MG63 (cell line): ENCODE measurements at places on chromosomes 2 and 18.

DNA sequence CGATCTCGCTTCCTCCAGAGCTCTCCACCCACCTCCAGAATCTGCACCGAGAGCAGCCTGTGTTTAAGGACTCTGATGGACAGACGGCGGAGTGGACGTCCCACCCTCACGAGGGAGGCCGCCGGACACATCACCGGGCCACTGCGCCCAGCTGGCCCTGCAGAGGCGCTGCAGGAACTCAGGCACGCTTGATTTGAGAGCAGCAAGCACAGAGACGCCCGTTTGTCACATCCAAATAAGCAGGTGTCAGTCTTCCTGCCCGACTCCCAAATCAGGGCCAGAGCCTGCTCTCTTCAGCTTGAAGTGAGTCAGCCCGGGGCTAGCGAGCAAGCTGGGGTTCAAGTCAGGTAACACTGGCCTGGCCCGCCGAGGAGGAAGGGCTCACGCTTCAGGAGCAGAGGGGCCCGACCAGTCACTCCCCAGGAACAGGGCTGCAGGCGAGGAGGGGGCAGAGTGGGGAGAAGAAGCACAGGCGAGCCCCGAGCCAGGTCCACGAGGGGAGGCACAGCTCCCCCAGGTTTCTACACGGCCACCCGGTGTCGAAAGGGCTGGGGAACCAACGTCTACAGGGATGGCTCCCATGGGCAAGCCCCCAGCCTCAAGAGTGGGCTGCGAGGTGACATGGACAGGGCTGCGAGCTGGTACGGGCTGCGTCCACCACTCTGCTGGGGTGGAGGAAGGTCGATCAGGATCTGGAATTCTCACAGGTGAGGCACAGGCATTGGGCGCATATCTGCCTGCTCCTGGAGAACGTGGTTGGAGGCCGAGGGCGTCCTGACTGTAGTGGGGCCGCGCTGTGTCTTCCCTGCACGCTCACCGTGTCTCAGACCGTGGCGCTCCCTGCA, 52.5 kb upstream of the CTDP1 start:
- DNase-seq, result no peak

DNA sequence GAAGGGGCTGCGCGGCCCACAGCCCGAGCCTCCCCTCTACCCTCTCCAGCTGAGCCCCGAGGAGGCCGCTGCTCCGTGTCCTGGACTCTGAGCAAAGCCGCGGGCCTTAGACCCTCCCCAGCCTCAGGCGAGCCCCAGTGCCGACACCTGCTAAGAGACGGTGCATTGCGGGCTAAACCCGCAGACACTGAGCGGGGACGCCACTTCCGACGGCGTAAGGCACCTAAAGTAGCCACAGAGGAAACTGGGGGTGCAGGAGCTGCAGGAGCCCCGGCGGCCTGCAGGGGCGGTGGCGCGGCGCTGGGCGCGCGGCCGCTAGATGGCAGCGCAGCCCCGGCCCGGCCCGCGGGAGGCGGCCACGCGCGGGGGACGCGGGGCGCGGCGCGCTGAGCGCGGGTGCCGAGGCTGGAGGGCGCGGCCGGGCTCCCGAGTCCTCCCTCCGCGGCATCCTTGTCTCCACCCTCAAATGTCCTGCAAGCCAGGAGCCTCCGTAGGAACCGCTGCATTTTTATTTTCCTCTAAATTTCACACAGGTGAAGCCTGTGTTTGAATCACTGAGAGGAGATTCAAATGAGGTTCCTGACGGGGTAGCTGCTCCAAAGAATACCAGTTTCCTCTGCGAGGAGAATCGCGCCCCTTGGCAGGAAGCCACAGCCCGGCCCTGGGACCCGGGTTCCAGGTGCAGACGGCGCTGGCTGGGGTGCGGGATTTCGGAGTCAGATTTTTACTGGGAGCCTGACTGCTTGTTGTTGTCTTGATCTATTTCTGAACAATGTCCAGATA, 650.5 kb downstream of the GALR1 start:
- DNase-seq, result peak; percentile 46

- no peak for DNase-seq
Observed at GRCh38 chr2:128291844-128292598, 26.6 kb downstream of the HS6ST1 start.

- DNase-seq, result no peak
Observed at GRCh38 chr2:101753720-101754490, 56.4 kb downstream of the MAP4K4 start.

- DNase-seq, result no peak
Observed at GRCh38 chr18:55343396-55344073, 244.5 kb downstream of the TCF4 start.

GRCh38 chr2:19793132-19793750, 108.5 kb downstream of the TTC32 start:
- DNase-seq, result no peak

GRCh38 chr2:192551760-192552159, 357.0 kb upstream of the TMEFF2 start:
- DNase-seq, result no peak

DNA sequence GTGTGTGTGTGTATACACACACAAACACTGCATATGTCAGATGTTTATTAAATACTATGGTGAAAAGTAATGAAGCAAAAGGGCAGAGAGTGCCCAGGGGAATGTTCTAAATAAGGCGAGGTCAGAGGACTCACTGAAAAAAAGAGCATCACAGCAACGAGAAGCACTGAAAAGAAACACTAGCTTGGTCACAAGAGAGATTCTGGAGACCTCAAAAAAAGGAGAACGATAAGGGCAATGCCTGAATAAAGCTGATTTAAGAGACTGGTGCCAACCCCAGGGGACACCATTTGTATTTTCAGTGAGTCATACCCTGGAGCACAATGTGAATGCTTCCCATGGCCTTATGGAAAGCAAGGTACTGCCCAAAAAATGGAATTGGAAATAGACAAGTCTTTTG, 14.5 kb downstream of the SLC40A1 start:
- DNase-seq, result no peak

DNA sequence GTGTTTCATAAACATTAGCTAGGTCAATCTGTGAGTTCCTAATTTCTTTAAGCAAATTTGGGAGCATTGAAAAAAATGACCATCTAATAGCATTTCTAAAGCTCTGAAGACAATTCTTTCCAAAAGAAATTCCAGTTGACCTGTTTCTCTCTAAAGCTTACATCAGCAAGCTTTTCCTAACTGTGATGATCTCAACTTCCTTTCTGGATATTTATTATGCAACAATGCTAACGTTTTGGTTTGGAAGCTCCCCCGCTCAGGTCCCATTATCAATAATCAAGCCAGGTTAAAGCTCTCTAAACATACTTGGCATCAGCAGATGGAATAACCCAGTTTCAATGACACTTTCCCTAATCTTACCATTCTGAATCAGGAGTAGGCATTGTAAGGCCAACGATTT, 196.3 kb upstream of the TANK start:
- DNase-seq, result no peak

- no peak for DNase-seq
Observed at GRCh38 chr18:76447258-76447890, 47.7 kb downstream of the ZNF516 start.

DNA sequence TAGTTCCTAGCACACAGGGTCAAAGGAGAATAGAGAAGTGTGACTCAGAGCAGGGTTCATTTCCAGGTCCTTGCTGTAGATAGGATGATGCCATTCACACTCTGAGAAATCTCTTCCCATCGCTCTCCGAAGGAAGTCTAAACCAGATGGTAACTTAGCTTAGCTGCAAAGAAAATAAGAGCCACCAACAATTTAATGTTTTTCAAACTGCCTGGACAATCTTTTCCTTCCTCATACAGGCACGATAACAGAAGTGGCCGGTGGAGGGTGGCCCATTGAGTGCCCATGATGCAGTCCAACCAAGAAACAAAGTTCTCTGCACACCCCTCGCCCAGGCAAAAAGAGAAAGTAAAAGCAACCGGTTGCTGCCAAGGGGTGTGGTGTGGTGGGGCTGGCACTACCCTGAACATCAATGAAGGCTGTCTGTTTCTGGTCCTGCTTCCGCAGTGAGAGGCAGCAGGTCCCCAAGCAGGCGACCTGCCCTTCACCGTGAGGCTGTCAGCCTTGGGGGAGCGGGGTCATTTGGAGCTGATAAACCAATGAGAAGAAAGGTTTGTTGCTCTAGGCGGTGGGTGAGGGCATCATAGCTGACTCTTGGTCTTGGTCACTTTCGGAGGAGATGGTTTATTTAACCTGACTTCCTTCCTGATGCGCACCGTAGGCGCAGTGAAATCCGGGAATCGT, 105.6 kb upstream of the CD302 start:
- DNase-seq, result peak; percentile 52

DNA sequence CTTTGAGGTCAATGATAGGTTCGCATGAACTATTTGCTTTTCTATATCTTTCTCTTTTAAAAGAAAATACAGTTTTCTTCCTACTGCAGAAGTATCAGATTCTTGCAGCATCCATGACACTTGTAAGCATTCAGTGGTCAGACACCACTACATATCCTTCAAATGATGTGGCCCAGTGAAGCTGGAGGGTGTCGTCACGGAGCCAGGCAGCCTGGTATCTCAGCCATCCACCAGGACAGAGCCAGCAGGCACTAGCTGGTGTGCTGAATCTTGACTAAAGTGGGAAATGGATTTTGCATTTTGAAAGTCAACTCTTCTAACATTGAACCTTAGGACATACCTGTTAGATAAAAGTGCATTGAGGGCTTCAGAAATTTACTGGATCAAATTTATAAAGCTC, 5.4 kb downstream of the KLHL14 start:
- DNase-seq, result no peak

DNA sequence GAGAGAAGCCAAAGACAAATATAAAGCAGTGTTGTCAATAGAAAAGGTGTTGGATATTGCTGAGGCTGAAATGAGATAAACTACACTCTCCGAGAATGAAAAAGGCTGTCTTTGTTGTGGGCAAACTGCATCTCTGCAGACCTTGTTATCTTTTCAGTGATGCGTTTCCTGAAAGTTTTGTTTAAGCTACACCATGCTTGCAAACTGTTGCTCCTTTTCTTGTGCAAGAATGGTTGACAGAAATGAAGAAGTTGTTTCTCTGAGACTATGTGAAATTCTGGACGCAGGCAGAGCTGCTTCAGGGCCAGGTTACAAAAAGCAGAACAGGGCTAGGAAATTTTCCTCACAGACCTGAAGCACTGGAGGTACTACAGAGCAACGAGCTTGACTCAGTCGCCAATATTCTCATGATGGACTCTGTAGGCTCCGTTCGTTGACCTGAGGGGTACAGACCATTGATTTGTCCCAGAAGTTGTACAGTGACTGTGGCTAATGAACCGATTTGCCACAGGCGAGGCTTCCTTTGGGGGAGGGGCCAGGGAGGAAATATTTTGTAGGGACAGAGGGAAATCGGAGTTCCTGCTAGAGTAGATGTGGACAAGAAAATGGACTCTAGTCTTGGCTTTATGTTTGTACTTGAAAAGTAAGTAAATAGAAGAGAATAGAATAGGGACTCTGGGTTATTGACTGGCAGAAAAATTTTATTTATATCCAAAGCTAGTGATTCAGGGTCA, 3.5 kb upstream of the ATL2 start:
- DNase-seq, result no peak

GRCh38 chr2:35454966-35455638, 900.5 kb upstream of the CRIM1 start:
- DNase-seq, result peak; percentile 18

- DNase-seq, result no peak
Observed at GRCh38 chr2:152031747-152032306, 67.0 kb downstream of the CACNB4 start.

- DNase-seq, result no peak
Observed at GRCh38 chr2:206958261-206958660, 18.9 kb downstream of the CPO start.

GRCh38 chr2:183037074-183037552, 1.1 kb downstream of the NCKAP1 start:
- no peak for DNase-seq

DNA sequence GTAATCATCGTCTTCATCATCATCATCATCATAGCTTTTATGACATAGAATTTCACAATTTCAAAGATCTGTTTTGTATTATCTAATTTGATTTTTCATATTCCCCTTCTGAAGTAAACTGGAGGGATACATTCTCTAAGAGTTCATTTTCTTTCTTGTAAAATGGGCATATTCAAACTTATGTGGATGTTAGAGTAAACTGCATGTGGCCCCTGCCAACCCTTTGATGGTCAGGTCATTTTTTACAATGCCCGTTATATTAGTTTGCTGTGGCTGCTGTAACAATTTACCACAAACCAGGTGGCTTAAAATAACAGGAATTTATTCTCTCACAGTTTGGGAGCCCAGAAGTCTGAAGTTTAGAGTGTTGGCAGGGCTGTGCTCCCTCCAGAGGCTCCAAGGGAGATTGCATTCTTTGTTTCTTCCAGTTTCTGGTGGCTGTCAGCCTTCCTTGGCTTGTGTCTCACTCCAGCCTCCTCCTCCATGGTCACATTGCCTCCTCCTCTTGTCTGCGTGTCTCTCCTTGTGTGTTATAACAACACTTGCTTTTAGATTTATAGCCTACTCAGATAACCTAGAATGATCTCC, 127.5 kb upstream of the MMADHC start:
- peak; percentile 8 for DNase-seq

- no peak for DNase-seq
Observed at GRCh38 chr18:4986066-4986465, 211.0 kb downstream of the AKAIN1 start.

- no peak for DNase-seq
Observed at GRCh38 chr18:48673456-48673852, 134.6 kb downstream of the CTIF start.

DNA sequence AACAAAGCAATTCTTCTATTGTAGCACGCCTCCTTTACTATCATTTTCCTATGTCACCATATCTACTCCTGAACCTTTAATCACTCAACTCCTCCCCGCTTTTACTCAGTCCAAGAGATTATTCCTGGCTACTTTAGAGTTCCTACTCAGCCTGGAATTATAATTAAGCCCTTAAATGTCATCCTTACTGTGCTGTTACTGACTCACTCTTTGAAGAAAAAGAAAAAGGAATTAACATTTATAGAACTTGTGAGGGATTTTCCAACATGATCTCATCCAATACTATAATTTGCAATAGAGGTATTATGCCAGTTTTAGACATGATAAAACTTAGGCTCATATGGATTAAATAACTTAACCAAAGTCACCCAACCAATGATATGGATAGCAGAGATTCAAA, 61.7 kb downstream of the CCDC88A start:
- no peak for DNase-seq

- DNase-seq, result peak; percentile 74
Observed at GRCh38 chr2:73053316-73054114, 18.0 kb downstream of the SFXN5 start.

- no peak for DNase-seq
Observed at GRCh38 chr2:1505031-1505441, 91.8 kb downstream of the TPO start.

DNA sequence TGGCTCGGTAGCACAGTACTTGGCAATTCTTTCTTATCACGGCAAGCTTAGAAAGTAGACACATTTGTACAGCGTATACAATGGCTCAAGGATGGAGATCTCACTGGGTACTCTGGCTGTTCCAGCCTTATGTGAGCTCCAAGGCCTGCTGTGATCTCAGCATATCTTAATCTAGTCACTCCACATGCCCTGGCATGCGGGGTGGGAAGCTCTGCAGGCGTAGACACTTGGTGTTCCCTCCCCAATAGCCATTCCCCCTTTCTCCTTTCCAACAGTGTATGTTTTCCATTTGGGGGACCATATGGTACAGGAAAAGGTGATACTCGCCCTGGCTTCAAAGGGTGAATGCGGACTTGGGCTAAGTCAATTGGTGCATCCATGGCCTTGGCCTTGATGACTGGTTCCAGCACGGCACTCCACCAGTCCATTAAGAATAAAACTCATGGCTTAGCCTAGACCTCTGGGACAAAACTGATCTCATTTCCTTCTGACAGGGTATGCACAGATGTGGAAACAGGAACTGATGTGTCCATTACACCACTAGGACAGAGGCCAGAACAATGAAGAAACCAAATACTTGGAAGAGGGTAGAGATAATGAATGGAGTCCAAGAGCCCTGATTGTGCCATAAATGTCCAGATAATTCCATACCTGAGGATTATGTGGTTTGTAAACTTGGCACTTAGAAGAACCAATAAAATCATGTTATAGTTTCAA, 28.4 kb downstream of the TGIF1 start:
- no peak for DNase-seq
